ENCODE measurements at places on chromosomes 4 and X. TPM values are rescaled to one million over a fixed set of nuclear protein-coding genes. Genes with fewer than 3 reads are reported as not detected.

DNA sequence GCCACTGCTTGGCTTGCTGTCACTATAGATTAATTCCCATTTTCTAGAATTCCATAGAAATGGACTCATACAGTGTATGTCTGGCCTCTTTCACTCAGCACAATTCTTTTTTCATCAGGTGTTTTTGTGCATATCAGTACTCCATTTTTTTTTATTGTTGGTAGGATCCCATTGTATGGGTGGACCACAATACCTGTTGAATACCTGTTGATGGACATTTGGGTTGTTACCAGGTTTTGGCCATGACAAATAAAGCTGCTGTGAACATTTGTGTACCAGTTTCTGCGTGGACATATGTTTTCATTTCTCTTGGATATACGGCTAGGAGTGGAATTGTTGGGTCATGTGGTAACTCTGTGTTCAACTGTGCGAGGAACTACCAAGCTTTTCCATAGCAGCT, 14.9 kb downstream of the ZFP92 start:
- H3K4me3 ChIP-seq: no peak overlapping the region
- no peak overlapping the region for H3K27ac ChIP-seq
- H3K27me3 ChIP-seq: no peaks in the 10 kb centered on the region
- DNase-seq: no peak
- no peaks in the 10 kb centered on the region for H3K4me1 ChIP-seq

GRCh38 chr4:92175250-92175649, 128.5 kb upstream of the GRID2 start:
- H3K36me3 ChIP-seq: no peaks in the 10 kb centered on the region
- H3K4me1 ChIP-seq: no peaks in the 10 kb centered on the region
- DNase-seq: no peak

- DNase-seq: no peak
- no peaks in the 10 kb centered on the region for H3K36me3 ChIP-seq
- H3K27me3 ChIP-seq: no peaks in the 10 kb centered on the region
- H3K4me1 ChIP-seq: peaks cover 16% of the 10 kb centered on the region
- no peak overlapping the region for H3K27ac ChIP-seq
Observed at GRCh38 chr4:153651116-153651515, 33.0 kb upstream of the TLR2 start.

The CT45A3 gene
- total RNA-seq: not detected

The ZFP92 gene
- 0.62 TPM for total RNA-seq

The KLHL2 gene
- 24.0 TPM for total RNA-seq

All from T-cell (primary cell).